ENCODE measurements at places on chromosomes 2 and 18.

DNA sequence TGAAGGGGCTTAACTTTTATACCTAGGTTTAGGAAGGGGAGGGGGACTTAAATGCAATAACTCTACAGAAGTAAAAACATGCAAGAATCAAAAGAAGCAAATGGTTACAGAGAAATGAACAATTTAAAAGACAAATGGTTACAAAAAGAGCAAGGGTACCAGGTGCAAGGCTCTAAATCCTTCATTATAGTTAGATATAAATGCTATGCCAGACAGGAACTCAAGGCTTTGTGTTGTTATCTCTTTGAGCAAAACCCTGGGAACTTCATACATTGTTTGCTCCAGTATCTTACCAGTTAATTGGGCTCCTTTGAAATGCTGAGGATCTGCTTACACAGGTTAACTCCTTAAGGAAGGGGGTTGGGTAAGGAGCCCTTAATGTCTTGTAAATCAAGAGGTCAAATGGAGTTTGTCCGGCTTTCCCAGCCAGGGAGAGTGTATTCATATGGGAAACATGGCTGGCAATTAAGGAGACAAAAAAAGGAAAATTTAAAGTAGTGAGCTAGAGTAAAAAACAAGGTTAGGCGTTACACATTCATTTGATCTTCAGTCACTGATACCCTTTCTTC, 347.5 kb downstream of the CELF4 start:
- no peak for DNase-seq

DNA sequence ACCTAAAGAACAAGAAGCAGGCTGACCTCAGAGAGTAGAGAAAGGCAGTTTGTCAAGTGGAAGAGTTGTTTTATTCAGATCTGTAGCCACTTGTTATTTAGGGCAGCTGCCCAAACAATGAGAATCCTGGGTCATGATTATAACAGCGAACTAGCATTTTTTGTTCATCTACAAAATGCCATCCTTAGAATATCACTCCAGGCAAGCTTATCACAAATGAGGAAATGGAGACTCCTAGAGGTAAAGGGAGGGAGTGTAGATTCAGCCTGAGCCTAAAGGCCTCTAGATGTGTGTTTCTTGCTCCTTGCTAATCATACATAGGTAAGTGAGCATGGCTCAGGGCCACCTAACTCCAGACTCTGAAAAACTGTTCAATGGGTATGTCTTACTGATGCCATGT, 126.1 kb downstream of the HNMT start:
- no peak for DNase-seq

DNA sequence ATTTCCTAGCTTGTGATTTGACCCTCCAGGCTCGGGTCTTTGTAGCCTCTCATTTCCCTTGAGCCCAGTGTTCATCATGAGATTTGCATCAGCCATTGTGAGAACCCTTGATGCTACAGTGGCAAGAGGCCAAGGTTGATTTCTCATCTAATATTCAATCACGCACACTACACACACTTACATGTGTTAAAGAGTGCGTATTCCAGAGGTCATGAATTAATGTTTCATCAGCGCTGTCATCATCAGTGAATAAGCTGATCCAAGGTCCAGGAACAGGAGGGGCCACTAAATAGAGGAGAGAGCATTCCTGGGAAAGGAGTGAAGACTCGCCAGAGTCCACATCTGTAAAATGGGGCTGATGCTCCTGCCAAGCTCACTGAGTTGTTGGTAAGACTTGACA, 276.1 kb upstream of the SIX2 start:
- DNase-seq: no peak

- no peak for DNase-seq
Observed at GRCh38 chr2:3294069-3294468, 83.5 kb downstream of the EIPR1 start.

GRCh38 chr18:66138642-66139041, 387.8 kb downstream of the CDH7 start:
- no peak for DNase-seq

Measured in cardiac septum (tissue), 1 donor.